ENCODE measurements at places on chromosomes 11 and 22.
A peak's percentile ranks its signal among the peaks of the same experiment; 100 is the strongest.

DNA sequence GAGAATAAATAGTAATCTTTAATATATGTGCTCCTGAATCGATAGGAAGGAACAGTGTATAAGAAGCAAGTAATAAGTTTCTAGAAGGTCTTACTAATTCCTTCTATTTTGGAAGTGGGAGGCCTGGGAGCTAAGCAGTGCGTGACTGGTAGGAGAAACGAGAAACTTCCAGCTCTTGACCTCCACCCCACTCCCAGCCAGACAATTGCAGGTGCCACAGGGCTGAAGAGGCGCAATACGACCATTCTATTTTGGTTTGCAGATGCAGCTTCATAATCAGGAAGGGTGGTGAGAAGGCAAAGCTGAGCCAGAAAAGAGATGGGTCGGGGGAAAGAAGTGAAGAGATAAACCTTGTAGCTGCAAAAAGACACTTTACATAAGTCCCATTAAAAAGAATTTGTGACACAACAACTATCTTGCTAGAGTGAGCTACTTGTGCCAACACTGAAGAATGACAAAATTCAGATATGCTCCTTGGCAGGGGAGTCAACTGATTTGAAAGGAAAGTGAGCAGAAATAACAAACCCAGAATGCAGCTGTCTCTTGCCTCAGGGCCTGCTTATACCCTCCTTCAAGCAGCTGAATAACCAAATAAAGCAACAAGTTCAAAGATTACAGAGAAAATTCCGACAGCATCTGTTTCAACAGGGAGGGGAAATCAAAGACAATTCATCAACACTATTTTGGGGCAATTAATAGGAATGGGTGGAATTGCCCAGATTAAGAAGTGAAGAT lies 35.1 kb downstream of the GRIA4 start:
- DNase-seq, result no peak

GRCh38 chr11:33534575-33534974 lies 166.1 kb downstream of the C11orf91 start:
- no peak for DNase-seq

DNA sequence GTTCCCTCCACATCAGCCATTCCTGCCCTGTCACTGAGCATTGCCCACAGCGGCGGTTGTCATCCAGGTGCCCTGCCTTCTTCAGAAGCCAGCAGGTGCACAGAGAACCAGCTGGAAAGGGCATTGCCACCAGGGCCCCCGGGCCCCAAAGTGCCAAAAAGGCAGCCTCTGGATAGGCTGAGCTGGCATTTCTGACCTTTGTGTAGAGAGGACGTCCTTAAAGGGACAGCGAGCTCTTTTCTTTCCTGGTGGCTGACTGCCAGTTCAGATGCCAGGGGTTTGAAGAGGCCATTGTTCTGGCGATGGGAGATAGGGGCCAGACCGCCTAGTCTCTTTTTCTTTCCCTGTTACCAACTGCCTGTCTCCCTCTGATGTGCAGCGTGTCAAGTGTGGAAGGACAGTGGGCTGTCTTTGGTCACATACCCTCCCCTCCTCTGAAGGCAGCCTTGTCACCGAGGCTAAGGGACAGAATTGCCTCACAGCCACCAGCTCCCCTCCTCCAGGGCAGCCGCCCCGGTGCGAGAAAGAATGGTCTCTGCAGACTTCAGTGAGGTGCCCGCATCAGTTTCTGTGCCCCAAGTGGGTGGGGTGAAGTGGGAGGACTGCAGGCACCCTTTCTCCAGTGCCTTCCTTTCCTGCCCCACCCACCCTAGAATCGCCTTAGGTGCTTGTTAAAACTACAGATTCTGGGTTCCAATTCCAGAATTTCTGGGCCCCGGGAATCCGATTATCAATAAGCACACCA lies 109.6 kb downstream of the SCN3B start:
- DNase-seq, result peak; percentile 34

- DNase-seq, result no peak
These were observed 5.3 kb downstream of the NEAT1 start for GRCh38 chr11:65427691-65428577.

DNA sequence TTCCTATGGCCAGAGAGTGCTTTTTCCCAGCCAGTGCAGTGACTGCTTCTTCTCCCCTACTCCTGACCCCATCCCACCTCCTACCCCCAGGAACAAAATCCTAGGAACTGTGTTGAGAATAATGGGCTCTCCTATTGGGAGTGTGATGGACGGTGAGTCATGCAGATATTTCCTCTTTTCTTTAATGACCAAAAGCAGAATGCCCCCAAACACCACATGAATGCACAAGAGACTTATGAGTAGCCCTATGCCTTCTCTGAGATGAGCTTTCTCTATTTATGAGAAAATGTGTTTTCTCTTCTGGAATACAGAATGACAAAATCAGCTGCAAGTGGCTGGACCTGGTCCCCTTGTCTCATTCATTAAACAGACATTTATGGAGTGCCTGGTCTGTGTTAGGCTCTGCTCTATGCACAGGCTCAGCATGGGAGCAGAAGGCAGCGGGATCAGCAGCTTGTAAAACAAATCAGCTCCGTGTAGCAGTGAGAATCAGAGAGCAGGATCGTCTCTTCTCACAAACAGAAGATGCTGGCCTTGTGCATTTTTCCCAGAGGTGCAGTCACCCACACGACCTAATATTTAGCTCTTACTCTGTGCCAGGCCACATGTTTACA lies 47.5 kb upstream of the GALNT18 start:
- DNase-seq, result no peak

DNA sequence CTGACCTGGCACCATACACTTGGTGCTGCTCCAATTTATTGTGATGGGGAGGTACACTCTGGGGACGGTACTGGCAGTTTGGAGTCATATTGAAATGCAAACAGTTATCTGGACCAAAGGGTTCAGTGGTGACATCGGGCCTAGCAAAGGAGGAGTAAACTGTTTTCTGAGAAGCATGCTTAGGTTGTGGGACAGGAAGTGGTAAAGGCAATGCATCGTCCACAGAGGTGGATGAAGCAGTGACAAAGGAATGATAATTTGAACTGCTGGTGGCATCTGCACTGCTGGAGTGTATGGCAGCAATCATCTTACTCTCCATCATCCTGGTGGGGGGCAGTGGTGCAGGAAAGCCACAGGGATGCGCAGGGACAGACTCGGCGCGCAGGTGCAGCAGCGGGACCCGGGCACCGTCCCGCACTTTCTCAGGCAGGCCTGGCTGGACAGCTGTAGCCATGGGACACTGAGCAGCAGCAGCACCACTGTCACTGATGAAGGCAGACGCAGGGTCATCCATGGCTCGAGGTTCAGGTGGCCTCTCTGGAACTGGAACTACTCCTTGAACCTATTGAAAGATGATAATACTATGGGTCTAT lies 28.0 kb upstream of the TP53AIP1 start:
- no peak for DNase-seq

DNA sequence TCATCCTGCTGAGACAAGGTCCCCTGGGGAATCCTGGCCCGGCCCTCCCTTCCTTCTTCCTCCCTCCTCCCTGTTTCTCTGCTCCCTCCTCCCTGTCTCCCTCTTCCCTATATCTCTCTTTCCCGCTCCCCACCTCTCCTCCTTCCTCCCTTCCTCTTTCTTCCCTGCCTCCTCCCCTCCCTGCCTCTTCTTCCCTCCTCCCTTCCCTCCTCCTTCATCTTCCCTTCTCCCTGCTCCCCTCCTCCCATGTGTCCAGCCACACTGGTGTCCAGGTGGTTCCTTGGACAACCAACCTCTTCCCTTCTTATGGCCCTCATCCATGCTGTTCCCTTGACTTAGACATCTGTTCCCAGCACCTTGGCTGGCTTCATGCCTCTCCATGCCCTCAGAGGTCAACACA lies 258.1 kb downstream of the MN1 start:
- DNase-seq, result no peak

DNA sequence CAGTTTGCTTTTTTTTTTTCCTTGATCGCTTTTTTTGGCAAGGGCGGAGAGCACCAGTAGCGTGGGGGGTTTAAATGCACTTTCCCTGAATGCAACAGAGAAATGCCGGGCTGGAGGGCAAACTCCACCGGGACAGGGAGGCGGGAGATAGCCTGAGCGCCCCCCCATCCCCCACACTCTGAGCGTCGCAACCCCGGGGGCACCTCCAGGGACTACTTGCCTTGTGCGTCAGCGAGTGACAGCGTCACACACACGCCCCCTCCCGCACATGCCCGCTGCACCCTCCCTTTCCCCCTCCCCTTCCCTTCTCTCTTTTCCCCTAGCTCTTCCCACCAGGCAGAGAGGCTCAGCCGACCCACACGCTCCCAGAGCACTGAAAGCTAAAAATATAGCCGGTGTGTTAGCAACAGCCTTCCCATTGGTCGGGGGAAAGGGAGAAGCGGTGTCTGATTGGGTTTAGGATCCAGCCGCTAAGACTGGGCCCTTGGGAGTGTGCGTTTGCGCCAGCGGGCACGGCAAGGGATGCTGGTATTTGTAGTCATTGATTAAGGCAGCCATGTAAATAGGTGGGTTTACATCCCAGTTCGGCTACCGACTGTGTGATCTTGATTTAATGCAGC lies 1.7 kb upstream of the TOB2 start:
- DNase-seq, result peak; percentile 97

- DNase-seq, result no peak
These were observed 187.2 kb downstream of the MAML2 start for GRCh38 chr11:96155627-96156378.

GRCh38 chr22:46674367-46674781 lies 54.2 kb downstream of the GRAMD4 start:
- DNase-seq, result peak; percentile 20

DNA sequence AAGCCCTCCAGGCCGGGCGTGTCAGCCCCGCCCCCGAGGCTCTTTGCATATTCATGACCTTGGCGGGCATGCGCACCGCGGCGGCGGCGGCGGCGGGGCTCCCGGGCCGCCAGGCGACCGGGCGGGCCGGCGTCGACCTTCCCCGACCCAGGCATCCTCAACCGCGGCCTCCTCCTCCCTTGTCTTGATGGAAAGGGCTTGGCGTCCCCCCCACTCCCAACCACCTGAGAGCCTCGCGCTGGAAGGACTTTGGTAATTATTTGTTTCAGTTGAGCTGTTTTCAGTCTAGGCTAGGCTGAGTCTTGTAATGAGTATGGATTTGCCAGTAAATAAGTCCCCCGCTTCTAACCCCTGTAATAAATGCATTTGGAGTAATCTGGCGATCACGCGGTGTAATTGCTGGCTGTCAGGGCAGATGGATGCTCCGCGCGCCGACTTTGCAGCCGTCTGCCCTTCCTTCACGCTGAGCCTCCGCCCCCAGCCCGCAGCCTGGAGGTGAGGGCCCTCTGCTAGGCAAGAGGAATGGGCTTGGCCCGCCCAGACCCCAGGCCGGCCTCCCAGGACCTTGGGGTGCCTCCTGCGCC lies 25.2 kb downstream of the FLRT1 start:
- peak; percentile 59 for DNase-seq

- no peak for DNase-seq
These were observed 99.3 kb downstream of the CEP164 start for GRCh38 chr11:117426941-117427340.

DNA sequence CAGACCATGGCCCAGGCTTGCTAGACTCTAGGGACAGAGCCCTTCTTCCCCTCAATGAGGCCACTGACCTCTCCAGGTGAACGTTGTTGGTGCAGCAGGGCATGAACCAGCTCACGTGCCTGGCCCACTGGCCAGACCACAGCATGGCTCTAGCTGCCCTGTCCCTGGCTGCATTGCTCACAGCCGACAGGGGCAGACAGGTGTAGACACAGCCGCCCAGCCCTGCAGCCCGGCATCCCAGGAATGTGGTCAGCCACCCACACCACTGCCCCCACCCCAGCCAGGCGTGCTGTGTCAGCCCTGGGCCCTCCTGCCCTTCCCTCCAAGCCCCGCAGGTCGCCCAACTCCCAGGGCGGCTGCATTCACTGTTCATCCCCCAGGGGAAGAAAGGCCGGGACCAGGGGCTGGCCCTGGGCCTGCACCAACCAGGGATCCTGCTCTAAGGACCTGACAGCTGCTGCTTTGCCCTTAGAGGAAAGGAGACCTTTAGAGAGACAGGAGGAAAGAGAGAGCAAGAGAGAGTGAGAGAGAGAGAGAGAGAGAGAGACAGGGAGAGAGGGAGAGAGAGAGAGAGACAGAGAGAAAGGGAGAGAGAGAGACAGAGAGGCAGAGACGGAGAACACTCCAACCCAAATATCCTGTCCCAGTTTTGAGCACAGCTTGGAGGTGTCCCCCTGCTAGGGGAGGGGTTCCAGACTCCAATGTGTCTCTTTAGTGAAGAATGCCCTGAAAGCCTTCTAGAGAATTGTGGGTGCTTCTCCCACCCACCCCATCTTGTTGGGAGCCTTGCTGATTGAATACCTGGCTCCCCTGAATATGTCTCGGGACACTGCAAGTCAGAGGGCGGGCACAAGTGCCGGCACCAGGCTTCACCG lies 44.2 kb upstream of the LINC01488 start:
- DNase-seq, result no peak

DNA sequence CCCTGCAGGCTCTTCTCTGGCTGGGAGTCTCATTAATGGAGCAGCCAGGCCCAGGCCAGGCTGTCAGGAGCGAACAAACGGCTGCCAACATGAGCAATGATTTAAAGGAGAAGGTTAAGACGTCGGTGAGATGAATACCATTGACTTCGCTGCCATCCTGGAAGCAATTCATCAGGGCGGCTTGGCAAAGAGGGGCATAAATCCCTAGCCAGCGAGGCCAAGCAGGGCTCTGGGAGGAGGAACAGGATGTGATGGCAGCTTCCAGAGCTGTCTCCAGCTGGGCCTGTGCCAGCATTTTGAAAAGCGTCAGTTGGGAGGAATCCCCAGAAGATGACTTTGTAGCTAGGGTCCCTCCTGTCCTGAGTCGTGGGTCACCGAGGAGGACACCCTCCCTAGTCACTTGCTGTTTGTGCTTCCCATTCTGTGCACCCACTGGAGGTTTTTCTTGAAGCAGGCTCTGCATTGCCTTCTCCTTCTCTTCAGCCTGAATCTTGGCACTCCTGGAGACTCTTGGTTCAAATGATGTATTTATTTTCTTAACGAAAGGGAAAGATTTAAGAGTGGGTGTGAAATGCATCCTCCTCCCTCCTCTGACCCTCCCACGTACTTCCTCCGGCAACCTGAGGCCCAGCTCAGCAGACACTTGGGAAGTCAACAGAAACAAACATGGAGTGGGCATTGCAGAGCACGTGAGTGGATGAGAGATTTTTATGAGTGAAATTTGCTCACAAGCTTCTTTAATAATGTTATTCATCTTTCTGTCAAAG lies 476.3 kb upstream of the CADM1 start:
- DNase-seq, result no peak

DNA sequence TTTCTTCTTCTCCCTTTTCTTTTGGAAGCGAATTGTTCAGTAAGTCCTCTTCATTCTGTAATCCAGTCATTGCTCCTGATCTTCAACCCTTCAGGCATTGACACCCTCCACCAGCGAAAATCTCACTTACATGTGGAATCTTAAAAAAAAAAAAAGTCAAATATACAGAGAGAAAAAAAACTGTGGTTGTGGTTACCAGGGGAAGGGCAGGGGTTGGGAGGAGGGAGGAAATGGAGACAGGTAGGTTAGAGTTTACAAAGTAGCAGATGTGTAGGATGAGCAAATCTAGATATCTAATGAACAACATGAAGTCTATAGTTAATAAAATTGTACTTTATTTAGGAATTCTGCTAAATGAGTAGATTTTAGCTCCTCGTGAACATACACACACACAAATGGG lies 17.7 kb upstream of the TMEM123 start:
- DNase-seq, result no peak

GRCh38 chr11:1708716-1709115 lies 11.7 kb downstream of the KRTAP5-6 start:
- DNase-seq, result no peak
